ENCODE measurements at places on chromosomes 5 and 9.

DNA sequence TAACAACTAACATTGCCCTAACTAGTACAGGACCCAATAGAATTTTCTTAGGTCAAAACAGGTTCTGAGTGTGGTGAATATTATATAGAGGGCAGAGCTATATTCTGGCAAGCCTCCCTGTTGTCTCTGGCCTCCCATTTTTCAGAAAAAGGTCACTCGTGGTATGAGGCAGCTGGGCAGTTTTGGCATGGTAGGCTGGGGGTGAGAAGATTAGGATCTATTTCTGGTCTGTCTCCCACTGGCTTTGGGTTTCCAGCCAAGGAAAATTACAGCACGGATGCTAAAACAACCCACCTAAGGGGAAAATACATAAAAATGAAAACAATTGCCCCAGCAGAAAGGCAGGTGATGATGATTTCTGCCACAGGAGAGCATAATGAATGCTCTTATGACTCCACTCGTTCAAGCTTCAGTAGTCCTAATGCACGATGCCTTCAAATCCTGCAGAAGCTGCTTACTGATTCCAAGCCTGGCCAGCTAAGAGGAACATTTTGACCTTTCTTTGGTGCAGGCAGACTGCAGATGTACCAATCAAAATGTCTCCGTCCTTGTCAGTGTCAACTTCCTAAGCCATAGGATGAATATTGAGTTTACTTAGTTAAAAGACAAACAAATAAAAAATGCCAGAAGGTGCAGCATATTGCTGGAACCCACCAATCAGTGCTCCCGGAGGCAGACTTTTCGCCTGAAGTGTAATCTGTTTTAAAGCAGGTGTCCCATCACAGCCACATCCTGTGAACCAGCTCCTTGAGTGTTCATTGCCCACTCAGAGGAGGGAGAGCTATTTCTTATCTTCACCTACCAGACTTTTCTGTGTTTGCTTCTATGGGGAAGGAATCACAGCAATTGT, 435.4 kb downstream of the ZSWIM6 start:
- DNase-seq: no peak

DNA sequence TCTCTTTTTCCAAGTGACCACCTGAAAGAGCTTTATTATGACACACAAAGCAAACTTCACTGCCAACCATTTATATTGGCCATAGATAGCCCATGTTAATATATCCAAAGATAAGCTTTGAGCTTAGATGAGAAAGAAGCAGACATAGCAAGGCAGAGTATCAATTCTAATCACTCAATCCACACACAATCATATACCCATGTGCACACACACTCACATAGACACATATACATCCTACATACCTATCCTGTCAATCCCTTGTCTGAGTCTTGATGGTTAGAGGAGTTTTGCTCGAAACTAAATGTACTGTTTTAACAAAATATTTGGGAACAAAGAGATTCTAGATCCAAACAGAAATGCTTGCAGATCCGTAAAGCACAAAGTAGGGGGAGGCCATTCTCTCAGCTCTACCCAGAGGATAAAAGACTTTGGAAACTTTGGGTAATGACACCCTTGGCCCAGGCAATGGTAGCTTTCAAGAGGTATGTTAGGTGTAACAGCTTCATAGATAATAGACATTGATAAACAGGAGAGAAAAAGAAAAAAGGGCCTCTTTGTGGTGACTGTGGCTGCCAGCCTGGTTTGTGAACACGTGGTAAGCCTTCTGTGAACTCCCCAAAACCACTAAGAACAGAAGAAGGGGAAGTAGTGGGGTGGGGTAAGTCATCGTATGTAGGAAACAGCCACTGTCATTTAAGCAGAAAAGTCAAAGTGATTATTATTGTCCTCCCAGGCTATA, 121.6 kb downstream of the TLR4 start:
- DNase-seq: peak; percentile 14

GRCh38 chr5:122707796-122708195, 67.1 kb upstream of the SNX2 start:
- no peak for DNase-seq

GRCh38 chr9:108727580-108728111, 128.1 kb downstream of the ACTL7B start:
- no peak for DNase-seq

DNA sequence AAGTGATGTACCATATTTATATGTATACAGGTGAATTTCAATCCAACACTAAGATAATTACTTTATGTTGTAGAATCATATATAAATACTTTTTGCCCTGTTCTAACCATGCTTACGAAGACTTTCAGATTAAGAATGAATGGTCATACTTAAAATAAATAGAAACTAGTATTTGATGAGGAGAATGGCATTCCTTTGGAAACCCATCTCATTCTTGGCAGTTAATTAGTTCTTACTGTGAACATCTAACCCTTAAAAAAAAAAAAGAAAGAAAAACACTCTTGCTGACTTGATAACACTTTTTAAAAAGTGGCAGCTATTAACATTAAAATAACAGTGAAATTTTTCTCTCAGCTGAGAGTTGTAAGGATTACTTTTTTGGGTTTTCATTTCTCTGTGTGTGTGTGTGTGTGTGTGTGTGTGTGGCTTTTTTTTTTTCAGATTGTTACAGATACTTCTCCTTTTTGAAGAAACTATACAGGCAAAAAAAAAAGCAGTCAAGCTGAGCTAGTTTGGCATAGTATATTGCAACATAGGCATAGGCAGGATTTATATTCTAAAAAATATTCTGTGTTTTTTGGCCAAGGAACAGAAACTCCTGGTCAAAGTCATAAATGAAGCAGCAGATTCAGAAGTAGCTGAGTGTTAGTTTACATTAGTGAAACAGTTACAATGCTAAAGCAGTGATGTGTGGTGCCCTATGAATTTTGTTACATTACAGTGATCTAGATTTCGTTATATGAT, 163.5 kb downstream of the CD180 start:
- no peak for DNase-seq
